ENCODE measurements at places on chromosomes 5 and 9. TPM values are rescaled to one million over a fixed set of nuclear protein-coding genes. Genes with fewer than 3 reads are reported as not detected.

The HTR1A gene
- total RNA-seq: not detected

The SCGB3A2 gene
- not detected for total RNA-seq

The CCDC192 gene
- total RNA-seq: not detected

The CDKN2B-AS1 gene
- 1.3 TPM for total RNA-seq

The KCNT1 gene
- not detected for total RNA-seq

The C1QTNF2 gene
- total RNA-seq: 0.17 TPM

The RNF224 gene
- total RNA-seq: 0.07 TPM
